Activated CD4-positive, alpha-beta T cell treated with anti-CD3 and anti-CD28 coated beads, Interleukin-2, amount 10 ng/mL, durations not matched to agents 24 days and 14 days (primary cell): ENCODE measurements at places on chromosomes 1 and 21. TPM values are rescaled to one million over a fixed set of nuclear protein-coding genes. Genes with fewer than 3 reads are reported as not detected.

The HSF2BP gene
- 1.3 TPM in 2 replicates for total RNA-seq

The PRSS38 gene
- not detected in 2 replicates for total RNA-seq

The DPM3 gene
- 34.5 and 37.2 TPM in 2 replicates for total RNA-seq

The ZMPSTE24 gene
- 50.4 and 50.8 TPM in 2 replicates for total RNA-seq

The ZDHHC18 gene
- total RNA-seq = 75.9 and 77.3 TPM in 2 replicates

The VANGL2 gene
- total RNA-seq = 0.02 and 0.05 TPM in 2 replicates

The ABCD3 gene
- 29.9 and 31.1 TPM in 2 replicates for total RNA-seq

The GPA33 gene
- total RNA-seq = 0.12 TPM in 1 of 2 replicates, not detected in the other

The RAB25 gene
- not detected in 2 replicates for total RNA-seq

The FCRL5 gene
- total RNA-seq = not detected in 2 replicates

The SMCP gene
- total RNA-seq = not detected in 2 replicates

The CLDN17 gene
- not detected in 2 replicates for total RNA-seq

The TAS1R1 gene
- not detected in 2 replicates for total RNA-seq

The OR11L1 gene
- not detected in 2 replicates for total RNA-seq

The ARHGAP29 gene
- not detected in 2 replicates for total RNA-seq

The DVL1 gene
- total RNA-seq = 63.2 and 65.9 TPM in 2 replicates

The STPG1 gene
- total RNA-seq = 3.8 and 5.0 TPM in 2 replicates

The CDCA8 gene
- total RNA-seq = 35.6 and 35.9 TPM in 2 replicates
